ENCODE measurements at places on chromosomes 1 and 21.

DNA sequence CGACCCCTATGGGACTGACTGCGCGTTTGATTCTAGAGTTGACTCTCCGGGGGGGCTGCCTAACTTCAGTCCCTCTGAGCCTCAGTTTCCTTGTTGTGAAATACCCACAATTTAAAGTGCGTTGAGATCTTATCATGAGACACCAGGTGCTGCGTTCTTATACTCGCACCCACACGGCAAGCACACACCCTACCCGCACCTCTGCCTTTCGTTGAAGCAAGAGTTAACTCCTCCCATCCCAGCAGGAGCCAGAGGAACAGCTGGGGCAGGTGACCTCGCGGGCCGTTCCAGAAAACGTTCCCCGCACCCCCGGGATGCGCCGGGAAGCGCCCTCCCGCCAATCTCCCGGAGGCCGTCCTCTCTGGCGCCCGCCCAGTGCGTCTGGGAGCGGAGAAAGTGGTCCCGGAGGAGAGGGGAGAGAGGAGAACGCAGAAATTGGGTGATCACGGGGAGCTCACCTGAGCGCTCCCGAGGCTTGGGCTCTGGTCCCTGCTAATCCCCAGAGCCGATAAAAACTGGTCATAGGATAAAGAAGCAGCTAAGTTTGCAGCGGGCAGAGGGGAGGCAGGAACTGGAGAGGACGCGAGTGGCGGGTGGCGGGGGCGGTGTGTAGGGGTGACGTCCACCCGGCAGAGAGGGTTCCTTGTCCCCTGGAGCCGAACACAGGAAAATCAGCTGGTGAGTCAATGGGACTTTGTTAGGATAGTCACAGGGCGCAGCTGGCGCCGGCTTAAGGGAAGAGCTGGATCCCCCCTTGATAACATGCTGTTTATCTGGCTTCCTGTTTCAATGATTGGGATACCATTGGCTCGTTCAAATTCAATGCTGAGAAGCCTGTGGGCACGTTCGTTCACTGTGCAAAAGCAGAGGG is 869 bp downstream of the NAV1 start:
- DNase-seq = peak; percentile 82

DNA sequence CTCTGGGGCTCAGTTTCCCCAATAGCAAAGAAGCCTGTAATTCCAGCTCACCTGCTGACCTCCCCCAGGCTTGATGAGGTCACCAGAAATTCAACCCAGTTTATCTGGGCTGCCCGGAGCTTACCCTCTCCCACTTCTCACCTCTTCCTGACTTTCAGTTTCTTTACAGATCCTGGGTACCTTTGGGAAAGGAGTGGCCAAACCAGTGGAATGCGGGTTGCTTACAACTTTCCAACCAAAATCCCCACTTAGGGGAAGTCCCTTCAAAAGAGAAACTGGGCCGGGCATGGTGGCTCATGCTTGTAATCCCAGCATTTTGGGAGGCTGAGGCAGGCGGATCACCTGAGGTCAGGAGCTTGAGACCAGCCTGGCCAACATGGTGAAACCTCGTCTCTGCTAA is 5.9 kb upstream of the MARCKSL1 start:
- DNase-seq = no peak

DNA sequence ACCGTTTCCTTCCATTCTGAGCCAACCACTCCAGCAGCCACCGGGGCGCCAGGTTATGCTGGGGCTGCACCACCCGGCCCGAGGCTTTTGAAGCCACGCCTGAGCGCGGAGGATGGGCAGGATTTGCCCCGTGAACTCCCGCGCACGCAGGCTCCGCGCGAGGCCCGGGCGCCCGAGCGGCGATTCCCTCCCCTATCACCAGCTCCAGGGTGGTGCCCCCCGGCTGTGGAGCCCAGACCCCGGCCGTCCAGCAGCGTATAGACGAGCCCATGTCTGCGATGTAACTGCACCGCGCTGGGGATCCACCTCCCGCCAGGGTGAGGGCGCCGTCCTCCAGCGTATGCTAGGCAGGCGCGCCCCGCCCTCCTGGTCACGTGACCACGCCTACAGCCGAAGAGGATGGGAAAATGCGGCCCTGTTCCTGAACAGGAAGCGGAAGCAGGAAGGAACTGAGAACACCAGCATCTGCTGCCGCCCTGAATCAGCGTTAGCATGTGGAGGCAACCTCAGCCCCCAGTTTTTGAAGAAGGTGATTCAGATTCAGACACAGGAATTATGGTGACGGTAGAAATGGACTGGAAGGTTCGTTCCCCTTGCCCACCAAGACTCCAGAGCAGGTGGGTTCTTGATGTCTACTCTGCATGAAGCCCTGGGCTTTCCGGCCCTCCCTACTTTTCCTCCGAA is 46.0 kb downstream of the VPS26C start:
- peak; percentile 90 for DNase-seq

DNA sequence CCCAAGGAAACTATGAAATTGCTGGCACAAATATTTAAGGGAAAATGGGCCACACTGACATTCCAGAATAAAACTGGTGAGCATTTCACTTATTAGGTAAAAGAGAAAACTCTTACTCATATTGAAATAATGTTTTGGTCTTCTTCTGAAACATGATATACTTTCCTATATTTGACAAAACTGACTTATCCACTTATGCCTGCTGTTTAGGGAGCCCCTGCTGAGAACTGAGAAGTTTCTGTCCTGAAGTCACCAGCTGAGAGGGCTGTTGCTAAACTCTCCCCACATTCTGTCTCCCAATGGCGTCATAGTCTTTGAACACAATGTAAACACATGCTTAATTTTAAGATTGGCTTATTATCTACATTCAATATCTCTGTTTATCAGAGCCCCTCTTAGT is 46.8 kb upstream of the ZC3H11B start:
- DNase-seq = no peak

DNA sequence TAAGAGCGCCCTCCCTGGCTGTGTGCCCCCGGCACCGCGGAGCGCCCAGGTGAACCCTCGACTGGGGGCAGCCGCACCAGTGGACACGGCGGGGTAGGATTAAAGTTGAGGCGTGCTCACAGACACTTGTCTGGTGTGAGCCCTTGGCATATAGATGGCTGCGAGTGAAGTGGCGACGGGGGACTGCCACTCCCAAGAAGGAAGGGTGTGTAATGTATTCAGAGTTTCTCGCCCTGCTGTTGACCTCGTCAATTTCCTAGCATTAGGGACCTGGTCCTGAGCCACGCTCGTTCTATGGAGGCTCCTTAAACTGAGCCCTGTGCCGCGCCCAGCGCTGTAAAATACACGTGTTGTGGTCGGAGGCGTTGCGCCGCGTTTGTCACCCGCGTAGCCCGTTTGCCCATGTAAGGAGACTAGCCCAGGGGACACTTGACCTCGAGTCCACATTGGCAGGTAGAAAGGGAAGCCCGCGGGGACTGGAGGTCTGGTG is 554 bp downstream of the EVA1C start:
- DNase-seq = no peak

- peak; percentile 88 for DNase-seq
Observed at GRCh38 chr1:109910123-109910962, at the start of gene CSF1. Gene CSF1 (plus strand): TSS chr1:109910849. CDS start chr1:109911024, 175 bp downstream.

DNA sequence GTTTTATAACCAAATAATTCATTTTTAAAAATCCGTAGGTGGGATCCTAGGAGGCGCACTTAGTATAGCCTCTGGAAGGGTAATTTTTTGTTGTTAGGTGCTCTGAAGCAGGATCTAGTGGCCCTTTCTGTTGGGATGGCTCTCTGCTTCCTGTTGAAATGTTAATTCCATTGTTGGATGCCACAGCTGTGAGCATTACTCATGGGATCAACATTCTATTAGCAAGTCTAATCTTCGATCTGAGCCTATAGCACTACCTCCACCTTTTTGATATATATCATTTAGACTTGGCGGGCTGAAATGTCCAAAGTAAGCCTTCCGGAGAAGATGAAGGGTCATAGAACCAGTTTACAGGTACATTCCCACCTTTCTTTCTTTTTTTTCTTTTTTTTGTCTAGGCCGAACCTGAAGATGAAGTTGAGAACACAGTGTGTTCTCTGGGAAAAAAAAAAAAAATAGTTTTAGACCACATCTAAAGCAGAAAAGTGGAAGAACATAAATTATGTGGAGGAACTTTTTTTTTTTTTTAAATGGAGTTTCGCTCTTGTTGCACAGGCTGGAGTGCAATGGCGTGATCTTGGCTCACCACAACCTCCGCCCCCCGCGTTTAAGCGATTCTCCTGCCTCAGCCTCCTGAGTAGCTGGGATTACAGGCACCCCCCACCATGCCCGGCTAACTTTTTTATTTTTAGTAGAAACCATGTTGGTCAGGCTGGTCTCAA is 1.4 kb downstream of the CXADR start:
- DNase-seq = no peak

DNA sequence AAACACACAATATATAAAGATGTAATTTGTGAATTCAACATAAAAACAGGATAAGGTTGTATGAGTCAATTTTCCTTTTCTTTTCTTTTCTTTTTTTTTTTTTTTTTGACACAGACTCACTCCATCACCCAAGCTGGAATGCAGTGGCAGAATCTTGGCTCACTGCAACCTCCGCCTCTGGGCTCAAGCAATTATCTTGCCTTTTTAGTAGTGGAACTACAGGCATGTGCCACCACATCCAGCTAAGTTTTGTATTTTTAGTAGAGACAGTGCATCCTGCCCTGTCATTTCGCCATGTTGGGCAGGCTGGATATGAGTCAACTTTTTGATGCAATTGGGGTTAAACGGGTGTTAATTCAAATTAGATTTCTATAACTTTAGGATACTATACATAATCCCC is 10.3 kb upstream of the SPRR2B start:
- DNase-seq = no peak

GRCh38 chr1:4725416-4725815 is 71.0 kb downstream of the AJAP1 start:
- no peak for DNase-seq

Measured in SJSA1 (cell line).